ENCODE measurements at places on chromosomes 7 and 10. TPM values are rescaled to one million over a fixed set of nuclear protein-coding genes. Genes with fewer than 3 reads are reported as not detected.

The PRR15 gene
- not detected for total RNA-seq

The SPDYE9 gene
- total RNA-seq, result not detected

The RELN gene
- not detected for total RNA-seq

The ITPRID1 gene
- total RNA-seq, result not detected

The HMX3 gene
- total RNA-seq, result not detected

The EBLN1 gene
- total RNA-seq, result not detected

The OGDHL gene
- 0.20 TPM for total RNA-seq

The GPER1 gene
- total RNA-seq, result 0.14 TPM

The HK1 gene
- 145 TPM for total RNA-seq

The VPS37D gene
- not detected for total RNA-seq

The PFKFB3 gene
- 51.0 TPM for total RNA-seq

The ATOH7 gene
- not detected for total RNA-seq

The CYP2C19 gene
- total RNA-seq, result not detected

The PDE6C gene
- total RNA-seq, result not detected

The CABCOCO1 gene
- total RNA-seq, result not detected

The AEBP1 gene
- total RNA-seq, result 19.0 TPM

The MKI67 gene
- 272 TPM for total RNA-seq

The GPRIN2 gene
- total RNA-seq, result not detected

The CHRM2 gene
- total RNA-seq, result not detected

The HSPB1 gene
- total RNA-seq, result 59.2 TPM

The HSPA12A gene
- total RNA-seq, result 0.02 TPM

The ADAMTS14 gene
- total RNA-seq, result not detected

The COL17A1 gene
- not detected for total RNA-seq

The FAM237B gene
- total RNA-seq, result not detected

The OR2A42 gene
- total RNA-seq, result not detected

The HGF gene
- not detected for total RNA-seq

The CBLL1 gene
- total RNA-seq, result 46.3 TPM

The RAB19 gene
- 9.5 TPM for total RNA-seq

The MYH16 gene
- not detected for total RNA-seq

The LIPJ gene
- total RNA-seq, result 0.18 TPM

Measured in T-helper 2 cell treated with Interferon-gamma antibody and Interleukin-4, amounts not matched to agents 100 ng/mL and 5 ng/mL, for 36 hours (primary cell).